ENCODE measurements at places on chromosomes 1 and 21.
A peak's percentile ranks its signal among the peaks of the same experiment; 100 is the strongest.

- DNase-seq, result peak; percentile 71
Observed at GRCh38 chr1:24393892-24394291, 19.7 kb downstream of the STPG1 start.

DNA sequence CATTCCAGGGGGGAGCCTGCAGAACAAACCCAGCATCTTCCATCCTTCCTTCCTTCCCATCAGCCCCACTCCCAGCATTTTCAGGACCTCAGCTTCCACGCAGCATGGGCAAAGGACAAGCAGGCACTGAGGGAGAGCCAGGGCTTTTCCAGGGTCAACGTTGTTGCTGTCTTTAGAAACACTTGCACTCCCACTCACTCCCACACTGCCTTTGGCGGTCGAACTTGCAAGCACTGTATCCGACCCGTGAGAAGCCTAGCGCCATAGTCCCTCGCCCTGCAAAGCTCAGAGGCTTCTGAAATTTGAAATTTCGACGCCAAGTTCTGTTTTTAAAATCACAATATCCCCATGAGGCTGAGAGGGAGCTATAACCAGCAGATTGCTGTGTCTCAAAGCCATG, 47.4 kb downstream of the KCNAB2 start:
- DNase-seq, result no peak

GRCh38 chr1:119462964-119463363, 44.0 kb upstream of the HSD3B1 start:
- DNase-seq, result no peak

GRCh38 chr1:10389271-10389973, 9.4 kb upstream of the PGD start:
- DNase-seq, result no peak

DNA sequence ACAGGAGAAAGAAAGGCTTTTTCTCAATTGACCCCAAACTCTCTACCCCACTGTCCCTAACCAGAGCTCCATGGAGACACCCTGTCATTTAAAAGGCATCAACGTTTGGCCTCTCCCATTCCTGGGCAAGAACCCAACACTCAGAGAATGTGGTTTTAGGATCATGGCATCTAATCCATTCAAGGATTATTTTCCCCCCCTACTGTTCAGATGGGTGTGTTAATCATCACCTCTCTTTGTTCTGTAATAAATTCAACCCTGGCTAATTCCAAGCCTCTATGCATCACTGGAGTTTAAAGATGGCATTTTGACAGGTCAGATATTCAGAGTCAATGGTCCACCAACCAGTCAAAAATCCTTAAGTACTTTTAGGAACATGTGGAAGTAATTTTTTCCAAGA, 42.7 kb downstream of the TBX15 start:
- no peak for DNase-seq

- DNase-seq, result no peak
Observed at GRCh38 chr1:221477252-221477651, 264.6 kb downstream of the DUSP10 start.

- peak; percentile 95 for DNase-seq
Observed at GRCh38 chr1:225508538-225509375, 80.9 kb upstream of the LBR start.

- DNase-seq, result no peak
Observed at GRCh38 chr1:217240656-217241055, 390.2 kb downstream of the GPATCH2 start.

DNA sequence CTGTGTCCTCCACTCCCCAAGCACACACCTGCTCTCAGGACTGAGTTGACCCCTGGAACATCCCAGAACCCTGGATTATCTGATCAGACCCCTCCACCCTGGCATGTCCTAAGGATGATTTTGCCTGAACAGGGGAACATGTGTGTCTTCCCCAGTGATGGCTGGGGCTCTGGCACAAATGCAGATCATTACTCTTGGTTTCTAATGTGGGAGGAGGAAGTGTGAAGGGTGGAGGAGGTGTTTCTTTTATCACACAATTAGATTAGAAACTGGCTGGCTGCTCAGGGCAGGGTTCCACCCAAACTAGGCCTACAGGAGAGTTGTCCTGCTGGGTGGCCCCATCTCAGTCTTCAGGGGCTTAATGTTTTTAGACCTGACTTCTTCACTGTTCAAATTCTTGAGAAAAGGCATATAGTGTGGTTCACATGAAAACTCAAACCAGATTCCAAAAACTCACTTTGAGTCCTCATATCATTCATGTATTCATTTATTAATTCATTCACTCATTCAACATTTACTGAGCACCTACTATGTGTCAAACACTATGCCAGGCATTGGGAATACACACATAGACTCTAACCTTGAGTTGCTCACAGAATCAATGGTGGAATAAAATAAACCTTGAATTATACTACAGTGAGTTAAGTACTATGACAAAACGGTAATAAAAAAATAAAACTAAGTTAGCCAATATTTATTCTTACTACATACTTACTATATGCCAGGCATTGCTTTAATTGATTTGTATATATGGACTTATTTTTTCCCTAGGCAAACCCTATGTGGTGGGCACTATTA, 221.8 kb upstream of the JUN start:
- no peak for DNase-seq

- no peak for DNase-seq
Observed at GRCh38 chr1:226943156-226943555, 3.1 kb downstream of the COQ8A start.

- DNase-seq, result no peak
Observed at GRCh38 chr21:28518630-28519029, 474.0 kb downstream of the LTN1 start.

GRCh38 chr1:227317523-227318015, 723 bp downstream of the CDC42BPA start:
- DNase-seq, result peak; percentile 36

- no peak for DNase-seq
Observed at GRCh38 chr1:41118645-41119044, 97.1 kb upstream of the SLFNL1 start.

GRCh38 chr1:28934676-28935075, 20.3 kb downstream of the EPB41 start:
- no peak for DNase-seq

GRCh38 chr21:36535618-36536241, 55.8 kb upstream of the CLDN14 start:
- no peak for DNase-seq

All from kidney capillary endothelial cell (primary cell).